ENCODE measurements at places on chromosomes 3 and 15. TPM values are rescaled to one million over a fixed set of nuclear protein-coding genes. Genes with fewer than 3 reads are reported as not detected.

CCDC191 gene
- 11.7 TPM for total RNA-seq

SYNPR gene
- total RNA-seq, result 21.0 TPM

ATP13A5 gene
- 0.22 TPM for total RNA-seq

MKRN3 gene
- total RNA-seq, result 34.4 TPM

RETNLB gene
- total RNA-seq, result not detected

PTX3 gene
- total RNA-seq, result 4.4 TPM

ALAS1 gene
- 41.1 TPM for total RNA-seq

ROPN1 gene
- not detected for total RNA-seq

GOLGA6B gene
- not detected for total RNA-seq

SCN10A gene
- not detected for total RNA-seq

PLS1 gene
- total RNA-seq, result 11.1 TPM

ZIC1 gene
- total RNA-seq, result 19.4 TPM

KBTBD13 gene
- not detected for total RNA-seq

TIGIT gene
- total RNA-seq, result not detected

LMCD1 gene
- 65.8 TPM for total RNA-seq

CALML4 gene
- 12.4 TPM for total RNA-seq

Measured in camera-type eye (tissue), 1 donor.